Kidney epithelial cell (primary cell): ENCODE measurements at places on chromosomes 12 and 14. TPM values are rescaled to one million over a fixed set of nuclear protein-coding genes. Genes with fewer than 3 reads are reported as not detected.

Gene ALX1
- 0.21 and 0.54 TPM in 2 replicates for total RNA-seq

Gene SRGAP1
- 17.5 and 28.9 TPM in 2 replicates for total RNA-seq

- DNase-seq = no peak
Observed at GRCh38 chr12:53938326-53939140, at the start of gene HOXC13. Gene HOXC13 (plus strand): TSS chr12:53938831. CDS start chr12:53938907, 76 bp downstream.

DNA sequence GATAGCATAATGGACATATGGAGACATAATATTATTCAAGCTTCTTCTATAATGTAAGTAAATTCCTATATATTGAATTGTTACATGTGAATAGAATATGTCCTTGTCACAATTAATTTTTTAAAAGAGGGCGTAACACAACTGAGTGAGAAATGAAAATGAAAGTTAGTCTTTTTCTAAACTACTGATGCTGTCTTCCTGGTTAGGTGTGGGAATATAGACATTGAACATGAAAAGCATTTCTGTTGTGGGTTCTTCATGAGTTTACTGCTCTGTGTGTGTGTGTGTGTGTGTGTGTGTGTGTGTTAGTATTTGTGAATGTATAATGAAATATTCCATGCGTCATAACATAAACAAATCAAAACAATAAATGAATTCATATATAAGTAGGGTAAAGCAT, 40.5 kb upstream of the RTL1 start:
- no peak for DNase-seq

GRCh38 chr12:95184121-95184520, 33.1 kb downstream of the FGD6 start:
- no peak for DNase-seq
